ENCODE measurements at places on chromosomes 7 and 10.
A peak's percentile ranks its signal among the peaks of the same experiment; 100 is the strongest.

- no peak for DNase-seq
Measured at GRCh38 chr7:106023369-106024322, 60.6 kb downstream of the CDHR3 start.

DNA sequence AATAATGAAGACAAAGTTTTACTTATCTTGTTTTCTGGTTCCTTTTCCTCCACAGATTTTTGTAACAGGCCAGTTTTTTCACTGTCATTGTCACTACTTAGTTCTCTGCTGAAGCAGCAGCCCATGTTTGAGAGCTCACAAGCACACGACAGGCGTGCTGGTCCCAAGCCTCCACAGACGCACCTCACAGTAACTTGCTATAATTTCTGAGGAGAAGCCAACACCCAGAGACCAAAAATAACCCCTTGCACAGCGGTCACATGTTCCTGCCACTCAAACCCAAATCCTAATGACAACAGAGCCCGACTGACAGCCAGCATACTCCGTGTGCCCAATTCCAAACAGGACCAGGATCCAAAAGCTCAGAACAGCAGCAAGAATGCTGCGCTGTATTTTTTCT, 58.5 kb downstream of the LARP4B start:
- DNase-seq: no peak

DNA sequence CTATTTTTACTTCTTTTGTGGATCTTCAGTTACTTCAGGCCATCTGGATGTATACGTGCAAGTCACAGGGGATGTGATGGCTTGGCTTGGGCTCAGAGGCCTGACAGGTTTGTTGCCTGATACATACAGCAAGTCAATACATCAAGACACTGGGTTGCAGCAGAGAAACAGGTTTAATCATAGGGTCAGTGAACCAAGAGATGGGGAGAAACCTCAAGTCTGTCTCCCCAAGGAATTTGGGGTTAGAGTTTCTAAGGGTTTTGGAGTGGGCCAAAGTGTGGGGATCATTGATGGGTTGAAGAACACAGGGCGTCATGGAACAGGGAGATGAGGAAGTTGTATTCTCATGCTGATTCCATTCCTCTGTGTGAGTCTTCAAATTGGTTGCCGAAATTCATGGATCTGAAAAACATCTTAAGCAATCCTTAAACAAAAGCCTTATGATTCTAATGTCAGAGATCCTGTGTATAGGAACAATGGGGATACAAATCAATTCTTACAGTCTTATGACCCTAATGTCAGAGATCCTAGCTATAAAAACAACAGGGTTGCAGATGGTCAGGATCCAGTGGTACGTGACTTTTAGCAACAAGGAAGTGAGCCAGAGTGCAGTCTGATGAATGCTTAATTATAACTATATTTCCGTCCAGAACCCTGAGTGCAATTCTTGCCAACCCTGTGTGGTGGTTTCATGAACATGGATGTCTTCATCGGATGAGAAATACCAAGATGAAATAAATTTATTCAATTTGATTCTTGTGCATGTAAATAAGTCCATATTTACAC, 18.9 kb downstream of the OTUD1 start:
- DNase-seq: no peak

GRCh38 chr10:15719899-15720634, at the start of gene ITGA8:
Gene ITGA8, minus strand, starts transcription at chr10:15719922. Its CDS starts 151 bp downstream, at chr10:15719771.
- DNase-seq: no peak

GRCh38 chr7:901388-902154, 25.2 kb downstream of the GET4 start:
- DNase-seq: no peak

GRCh38 chr7:97118306-97118917, 914 bp downstream of the SDHAF3 start:
- DNase-seq: no peak

GRCh38 chr7:101567230-101567629, 61.9 kb downstream of the MYL10 start:
- no peak for DNase-seq

DNA sequence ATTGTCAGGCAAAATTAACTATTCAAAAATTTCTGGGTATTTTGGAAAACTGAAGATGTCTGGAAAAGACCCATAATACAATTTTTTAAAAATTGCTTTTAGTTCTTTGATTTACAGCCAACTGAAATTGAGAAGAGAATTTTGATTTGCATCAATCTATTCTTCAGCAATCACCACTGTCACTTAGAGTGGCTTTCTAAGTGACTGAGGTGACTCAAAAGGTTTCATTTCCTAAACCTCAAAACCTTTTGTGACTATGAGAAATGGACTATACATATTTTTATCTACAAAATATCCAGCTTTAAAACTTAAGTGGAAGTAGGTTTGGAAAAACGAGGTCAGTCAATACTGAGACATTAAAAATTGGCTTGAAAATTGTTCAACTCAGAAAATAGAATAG, 60.0 kb downstream of the ENO4 start:
- no peak for DNase-seq

DNA sequence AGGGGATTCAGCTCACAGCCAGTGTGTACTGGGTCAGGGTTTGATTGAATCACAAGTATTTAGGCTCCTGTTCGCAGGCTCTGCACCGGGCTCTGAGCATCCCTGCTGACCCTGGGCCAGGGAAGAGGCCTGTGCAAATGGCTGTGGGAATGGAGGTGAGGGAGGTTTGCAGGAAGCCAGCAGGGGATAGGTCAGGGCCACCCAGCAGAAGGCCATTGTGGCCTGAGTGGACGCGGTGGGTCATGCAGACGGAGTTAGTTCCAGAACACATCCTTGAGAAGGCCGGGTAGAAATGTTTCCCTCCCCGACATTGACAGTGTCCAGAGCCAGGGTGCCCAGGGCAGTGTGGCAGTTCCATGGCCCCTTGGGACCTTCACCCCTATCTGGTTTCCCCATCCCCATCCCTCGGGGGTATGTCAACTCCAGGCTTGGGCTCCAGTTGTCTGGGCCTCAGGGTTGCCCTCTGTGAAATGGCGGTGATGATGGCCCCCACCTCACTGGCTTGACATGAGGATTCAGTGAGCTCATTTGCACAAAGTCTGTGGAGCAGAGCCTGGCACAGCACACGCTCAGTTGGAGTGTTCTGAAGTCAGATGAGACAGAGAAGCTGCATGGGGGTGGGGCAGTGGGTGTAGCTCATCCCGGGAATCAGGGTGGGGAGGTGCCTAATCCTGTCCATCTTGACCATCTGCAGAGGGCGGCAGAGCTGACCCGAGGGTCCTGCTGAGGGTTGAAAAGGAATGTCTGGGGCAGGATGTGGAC, 107.6 kb downstream of the ADCY1 start:
- no peak for DNase-seq

DNA sequence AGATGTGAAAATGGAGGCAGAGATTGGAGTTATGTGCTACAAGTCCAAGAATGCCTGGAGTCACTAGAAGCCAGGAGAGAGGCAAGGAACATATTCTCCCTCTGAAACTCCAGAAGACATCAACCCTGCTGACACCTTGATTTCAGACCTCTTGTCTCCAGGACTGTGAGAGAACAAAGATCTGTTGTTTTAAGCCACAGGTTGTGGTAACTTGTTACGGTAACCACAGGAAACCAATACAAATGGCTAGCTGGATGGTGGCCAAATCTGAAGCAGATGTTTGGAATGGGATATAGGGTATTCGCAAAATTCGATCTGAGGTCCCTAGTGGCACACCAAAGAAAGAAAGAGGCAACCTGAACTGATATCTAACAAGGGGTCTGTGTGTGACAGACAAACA, 129.0 kb downstream of the HERPUD2 start:
- no peak for DNase-seq

GRCh38 chr10:47409171-47409865, 25.2 kb upstream of the ZNF488 start:
- DNase-seq: no peak

GRCh38 chr10:14782691-14783363, 8.1 kb upstream of the FAM107B start:
- no peak for DNase-seq

DNA sequence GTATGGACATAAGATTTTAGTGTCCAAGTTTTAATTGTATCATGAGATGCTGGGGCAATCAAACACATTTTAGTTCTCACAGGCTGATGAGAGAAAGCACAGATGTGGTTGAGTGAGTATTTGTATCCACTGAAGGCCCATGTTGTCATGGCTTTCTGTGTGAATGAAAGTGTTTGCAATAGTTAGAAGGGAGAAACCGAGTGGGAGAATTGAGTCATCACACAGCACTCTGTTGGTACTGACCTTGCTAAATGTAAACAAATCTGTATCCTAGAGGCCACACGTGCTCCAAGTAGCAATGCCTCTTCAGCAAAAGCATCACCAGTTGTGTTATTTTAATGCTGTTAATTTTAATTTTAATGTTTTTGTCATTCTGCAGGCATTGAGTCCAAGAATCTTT, 121.2 kb downstream of the EMX2 start:
- peak; percentile 86 for DNase-seq

DNA sequence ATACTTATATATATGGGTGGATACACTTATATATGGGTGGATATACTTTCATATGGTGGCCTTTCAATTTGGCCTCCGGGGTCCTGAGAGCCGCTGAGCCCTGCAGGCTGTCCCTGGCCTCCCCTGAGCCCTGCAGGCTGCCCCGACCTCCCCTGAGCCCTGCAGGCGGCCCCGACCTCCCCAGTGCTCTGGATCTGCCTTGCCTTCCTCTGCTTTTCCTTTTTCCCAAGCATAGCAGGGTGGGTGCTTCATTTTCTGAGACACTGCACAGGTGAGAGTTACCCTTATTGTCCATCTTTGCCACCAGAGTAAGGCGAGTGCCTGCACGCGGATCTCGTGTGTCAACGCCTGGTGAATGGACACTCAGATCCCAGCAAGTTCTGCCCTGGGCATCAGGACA, 106.6 kb downstream of the VIPR2 start:
- no peak for DNase-seq

- no peak for DNase-seq
Measured at GRCh38 chr10:15067154-15067553, 21.4 kb downstream of the ACBD7 start.

- no peak for DNase-seq
Measured at GRCh38 chr7:29281782-29282541, 87.4 kb downstream of the CHN2 start.

GRCh38 chr7:6234384-6234783, 38.0 kb downstream of the CYTH3 start:
- DNase-seq: no peak

GRCh38 chr10:120507175-120507574, 50.1 kb downstream of the PLPP4 start:
- no peak for DNase-seq

GRCh38 chr10:126087153-126087680, 190.9 kb downstream of the FANK1 start:
- no peak for DNase-seq

DNA sequence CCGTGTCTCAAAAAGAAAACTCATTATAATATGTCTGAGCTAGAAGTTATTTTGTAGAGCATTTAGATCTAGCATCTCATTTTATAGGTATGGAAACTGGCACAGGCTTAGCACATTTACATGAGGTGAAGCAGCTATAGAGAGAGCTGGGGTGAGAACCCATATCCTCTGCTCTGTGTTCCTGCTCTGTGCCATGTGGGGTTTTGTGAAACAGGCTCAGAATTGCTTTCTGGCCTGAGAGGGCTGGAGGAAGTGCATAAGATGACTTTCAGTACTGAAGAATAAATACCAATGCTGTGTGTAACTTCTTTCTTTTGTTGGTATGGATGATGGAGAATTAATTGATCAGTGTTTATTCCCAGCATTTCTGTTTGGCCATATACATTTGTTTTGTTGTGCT, 159.1 kb downstream of the LRRC4 start:
- no peak for DNase-seq

DNA sequence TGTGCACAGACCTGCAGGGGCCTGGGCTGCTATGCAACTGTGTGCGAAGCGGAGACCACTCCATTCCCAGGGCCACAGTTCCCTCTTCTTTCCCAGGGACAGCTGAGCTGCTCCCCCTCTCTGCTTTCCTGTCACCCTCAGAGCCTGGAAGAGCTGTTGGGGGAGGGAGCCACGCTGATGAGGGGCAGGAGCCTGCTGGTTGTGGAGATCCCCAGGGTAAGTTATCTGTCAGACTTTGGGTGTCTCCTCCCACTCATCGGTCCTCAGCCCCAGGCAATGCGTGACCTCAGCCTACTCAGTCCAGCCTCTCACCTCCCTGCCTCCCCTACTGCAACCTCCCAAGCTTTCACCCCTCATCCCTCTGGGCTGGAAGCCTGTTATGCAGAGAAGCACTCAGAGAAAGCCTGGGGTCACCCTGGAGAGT, 53.5 kb downstream of the ZNF467 start:
- DNase-seq: no peak

GRCh38 chr7:2964208-2964607, 79.5 kb downstream of the CARD11 start:
- DNase-seq: no peak

DNA sequence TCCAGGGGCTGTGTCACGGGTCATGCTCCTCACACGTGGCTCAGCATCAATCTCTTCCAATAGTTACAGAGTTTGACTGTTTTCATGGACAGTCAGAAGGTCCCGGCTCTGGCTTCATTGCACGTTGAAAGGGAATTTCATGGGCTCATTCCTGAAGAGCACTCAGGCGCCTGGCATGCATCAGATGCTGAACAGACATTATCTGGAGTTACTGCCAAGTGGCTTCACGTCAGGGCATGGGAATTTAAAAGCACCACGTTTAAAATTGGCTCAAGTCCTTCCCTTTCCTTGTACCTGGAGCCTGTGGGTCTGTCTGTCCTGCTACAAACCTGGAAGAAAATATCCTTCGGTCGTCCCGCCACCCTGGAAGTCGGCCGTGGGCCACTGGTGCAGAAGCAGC, 50.4 kb downstream of the CFAP46 start:
- peak; percentile 24 for DNase-seq

DNA sequence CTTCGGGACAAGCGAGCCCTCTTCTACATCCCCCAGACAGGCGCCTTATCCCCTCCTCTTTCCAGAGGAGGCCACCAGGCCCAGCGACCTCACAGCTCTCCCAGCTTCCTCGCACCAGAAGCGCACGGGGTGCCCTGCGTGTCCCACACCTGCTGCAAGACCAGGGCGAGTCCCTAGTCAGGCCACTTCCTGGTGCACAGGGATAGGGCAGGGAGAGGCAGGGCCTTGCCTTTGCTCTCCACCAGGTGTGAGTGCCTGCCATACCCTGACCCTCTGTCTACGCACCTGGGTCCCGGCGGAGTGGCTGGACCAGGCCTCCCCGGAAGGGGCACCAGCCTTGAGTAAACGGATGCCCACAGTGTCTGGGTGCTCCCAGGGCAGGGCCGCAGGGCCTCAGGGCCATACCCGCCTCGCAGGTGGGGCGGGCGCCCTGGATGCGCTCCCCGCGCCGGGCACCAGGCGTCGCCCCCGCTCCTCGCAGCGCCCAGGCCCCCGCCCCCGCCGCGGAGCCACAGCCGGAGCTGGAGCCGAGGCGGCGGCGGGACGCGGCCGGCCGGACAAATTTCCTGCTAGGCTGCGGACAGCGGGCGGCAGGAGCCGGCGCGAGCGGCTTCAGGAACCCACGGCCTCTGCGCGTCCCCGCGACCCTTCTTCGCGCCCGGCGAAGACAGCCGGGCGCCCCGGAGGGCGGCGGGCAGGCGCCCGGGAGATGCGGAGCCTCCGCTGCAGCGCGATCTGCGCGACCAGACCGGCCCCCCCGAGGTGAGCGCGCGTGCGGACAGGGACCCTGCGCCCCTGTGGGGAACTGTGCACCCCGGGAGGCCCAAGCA, at the start of gene PTPRE:
TSS of gene PTPRE (plus strand) at position 556 of the 830 bp plus-strand sequence. CDS start 133,779 bp downstream, outside the sequence.
- no peak for DNase-seq

- no peak for DNase-seq
Measured at GRCh38 chr10:108629834-108630233, 1293.5 kb downstream of the XPNPEP1 start.

All from AG04449 (cell line).